ENCODE measurements at places on chromosomes 6 and 20.
A peak's percentile ranks its signal among the peaks of the same experiment; 100 is the strongest.

DNA sequence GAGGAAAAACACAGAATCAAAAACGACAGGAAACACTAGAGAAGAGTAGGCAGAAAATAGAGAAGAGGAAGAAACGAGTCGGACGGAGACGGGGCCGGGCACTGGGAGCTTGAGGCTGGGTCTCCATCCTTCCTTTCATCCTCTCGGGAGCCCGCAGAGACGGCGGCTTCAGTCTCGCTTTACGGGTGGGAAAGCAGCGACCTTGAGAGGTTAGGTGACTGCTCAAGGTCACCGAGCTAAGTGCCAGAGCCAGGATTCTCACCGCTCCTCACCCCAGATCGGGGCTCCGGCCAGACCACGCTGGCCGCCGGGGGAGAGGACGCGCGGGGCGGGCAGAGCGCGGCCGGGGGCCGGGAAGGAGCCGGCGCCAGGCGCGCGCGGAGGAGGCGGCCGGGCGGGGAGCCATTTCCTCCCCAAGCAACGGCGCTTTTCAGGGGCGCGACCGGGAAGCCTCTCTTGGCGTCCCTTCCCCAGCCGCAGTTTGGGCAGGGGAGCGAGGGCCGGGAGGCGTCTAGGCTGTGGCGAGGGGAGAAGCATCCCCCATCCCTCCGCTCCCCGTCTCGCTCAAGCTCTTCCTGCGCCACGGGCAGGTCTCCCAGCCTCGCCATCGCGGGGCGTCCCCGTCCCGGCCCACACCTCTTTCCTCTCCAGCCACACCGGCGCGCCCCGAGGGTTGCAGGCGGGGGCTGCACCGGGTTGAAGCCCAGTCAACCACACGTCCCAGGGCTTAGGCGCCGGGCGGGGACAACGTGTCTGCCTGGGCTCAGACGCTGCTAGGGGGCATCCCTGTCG is 24.1 kb upstream of the MAP3K7 start:
- peak; percentile 10 for DNase-seq

GRCh38 chr20:51731731-51732095 is 36.5 kb downstream of the ATP9A start:
- no peak for DNase-seq

GRCh38 chr6:45371924-45372573 is 5.7 kb downstream of the SUPT3H start:
- no peak for DNase-seq

- DNase-seq = no peak
Measured at GRCh38 chr20:9397928-9398327, 116.5 kb upstream of the LAMP5 start.

- DNase-seq = no peak
Measured at GRCh38 chr6:11277275-11278206, 45.1 kb upstream of the NEDD9 start.

DNA sequence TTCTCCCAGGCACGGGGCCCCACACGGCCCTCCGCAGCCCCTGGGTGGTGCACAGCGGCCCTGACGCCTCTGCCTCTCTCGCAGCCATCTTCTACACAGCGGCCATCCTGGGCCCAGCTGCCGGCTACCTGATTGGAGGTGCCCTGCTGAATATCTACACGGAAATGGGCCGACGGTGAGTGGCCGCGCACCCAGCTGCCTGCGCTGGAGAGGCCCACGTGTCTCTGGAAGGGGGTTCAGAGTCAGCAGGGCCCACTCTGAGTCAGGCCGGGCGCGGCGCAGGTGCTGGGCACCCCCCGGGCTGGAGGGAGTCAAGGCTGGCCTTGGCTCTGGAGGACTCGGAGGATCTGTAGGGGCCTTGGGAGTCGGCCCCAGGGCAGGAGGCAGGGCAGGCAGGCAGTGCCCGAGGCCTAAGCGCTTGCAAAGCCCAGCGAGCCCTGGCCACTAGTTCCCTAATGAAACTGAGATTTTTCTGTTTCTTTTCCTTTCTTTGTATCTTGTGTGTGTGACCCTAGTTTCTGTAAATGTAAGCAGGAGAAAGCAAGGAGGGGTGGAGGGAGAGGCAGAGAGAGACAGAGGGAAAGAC is 16.4 kb downstream of the SLCO4A1 start:
- DNase-seq = no peak

DNA sequence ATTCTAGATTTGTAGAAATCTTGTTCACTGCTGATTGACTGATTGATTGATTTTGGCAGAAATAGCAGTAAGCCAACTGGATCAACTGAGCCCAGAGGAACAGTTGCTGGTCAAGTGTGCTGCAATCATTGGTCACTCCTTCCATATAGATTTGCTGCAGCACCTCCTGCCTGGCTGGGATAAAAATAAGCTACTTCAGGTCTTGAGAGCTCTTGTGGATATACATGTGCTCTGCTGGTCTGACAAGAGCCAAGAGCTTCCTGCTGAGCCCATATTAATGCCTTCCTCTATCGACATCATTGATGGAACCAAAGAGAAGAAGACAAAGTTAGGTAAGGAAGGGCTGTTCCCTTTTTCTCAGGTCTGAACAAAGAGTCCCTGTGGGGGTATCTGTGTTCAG is 31.2 kb downstream of the TREML1 start:
- DNase-seq = no peak

GRCh38 chr6:25346064-25346463 is 66.9 kb downstream of the CARMIL1 start:
- DNase-seq = no peak

DNA sequence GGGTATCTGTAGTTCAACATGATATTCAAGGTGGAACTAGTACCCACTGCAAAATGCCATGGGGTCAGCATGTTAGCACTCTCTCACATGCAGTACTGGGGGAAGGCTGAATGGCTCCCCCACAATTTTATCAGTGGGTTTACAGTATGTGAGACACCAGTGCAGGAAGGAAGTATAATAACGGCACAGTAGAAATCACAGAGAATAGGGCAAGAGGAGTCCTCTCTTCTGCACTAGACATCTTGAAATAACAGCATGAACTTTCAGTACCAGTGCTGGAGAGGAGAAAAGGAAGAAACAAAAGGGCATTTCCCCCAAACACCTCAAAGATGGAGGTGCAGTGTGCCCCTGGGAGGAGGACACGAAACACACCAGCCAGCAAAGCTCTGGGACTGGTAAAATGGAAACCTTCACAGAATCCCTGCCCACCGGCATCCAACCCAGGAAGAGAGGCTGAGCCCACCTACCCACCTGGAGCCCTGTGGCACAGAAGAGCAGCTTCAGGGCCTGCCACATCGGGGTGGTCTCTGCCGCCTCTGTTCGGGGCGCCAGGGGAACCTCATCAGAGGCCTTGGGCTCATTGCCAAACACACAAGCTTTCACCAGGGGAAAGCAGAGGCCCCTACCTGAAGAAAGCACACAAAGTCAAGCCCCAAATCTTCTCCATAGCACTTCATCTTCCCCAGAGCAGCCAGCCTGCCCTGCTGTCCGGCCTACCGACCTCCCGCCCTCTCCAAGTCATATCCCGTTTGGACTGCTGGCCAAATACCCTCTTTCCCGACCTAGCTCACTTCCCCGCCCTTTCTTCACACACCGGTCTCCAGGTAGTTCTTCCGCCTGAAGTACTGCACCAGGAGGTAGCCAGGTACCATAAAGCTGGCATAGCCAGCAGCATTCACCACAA is 1.2 kb downstream of the SLC35B2 start:
- no peak for DNase-seq

GRCh38 chr6:160489091-160489490 is 140.9 kb downstream of the SLC22A3 start:
- no peak for DNase-seq

GRCh38 chr20:20663841-20664240 is 48.6 kb downstream of the RALGAPA2 start:
- DNase-seq = no peak

- DNase-seq = no peak
Measured at GRCh38 chr6:157073596-157073995, 249.7 kb downstream of the TMEM242 start.

DNA sequence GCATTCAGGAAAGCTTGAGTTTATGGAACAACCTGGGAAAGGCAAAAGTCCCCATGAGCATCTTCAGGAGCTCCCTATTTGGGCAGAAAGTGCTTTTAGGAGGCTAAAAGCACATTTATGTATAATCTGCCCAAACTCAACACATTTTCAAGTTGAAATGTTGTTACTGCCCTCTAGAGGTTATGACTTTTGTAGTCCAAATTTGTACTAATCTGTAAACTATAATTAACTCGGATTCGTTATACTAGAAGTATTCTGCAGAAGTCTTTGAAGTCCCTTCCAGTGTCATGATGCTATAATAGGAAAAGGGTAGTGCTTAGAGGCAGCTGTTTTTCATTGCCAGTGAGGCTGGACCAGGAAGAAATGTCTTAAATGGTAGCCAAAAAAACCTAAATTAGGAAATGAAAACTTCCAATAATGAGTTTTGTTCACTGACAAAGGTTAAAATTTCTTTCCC is 44.8 kb upstream of the EMILIN3 start:
- no peak for DNase-seq

GRCh38 chr6:112649853-112650252 is 302.7 kb downstream of the RFPL4B start:
- DNase-seq = no peak

GRCh38 chr6:88808381-88808780 is 155.0 kb downstream of the RNGTT start:
- no peak for DNase-seq

- no peak for DNase-seq
Measured at GRCh38 chr6:502761-503160, 111.2 kb downstream of the IRF4 start.

DNA sequence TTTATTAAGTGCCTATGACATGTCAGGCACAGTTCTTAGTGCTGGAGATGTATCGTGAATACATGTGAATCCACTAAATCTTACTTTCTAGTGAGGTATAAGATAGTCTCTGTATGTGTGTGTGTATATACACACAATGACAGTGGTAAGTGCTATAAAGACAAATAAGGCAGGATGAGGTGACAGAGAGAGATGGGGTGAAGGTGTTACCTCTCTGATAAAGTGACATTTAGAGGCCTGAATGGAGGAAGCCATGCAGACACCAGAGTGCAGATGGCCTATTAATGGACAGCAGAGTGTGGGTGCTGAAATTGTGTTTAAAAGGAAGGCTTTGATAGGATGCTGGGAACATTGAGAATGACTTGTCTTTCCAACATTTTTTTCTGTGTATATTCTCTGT is 454.3 kb downstream of the CDC5L start:
- no peak for DNase-seq

- DNase-seq = no peak
Measured at GRCh38 chr20:47487175-47487917, 14.3 kb upstream of the NCOA3 start.

GRCh38 chr20:46832555-46832954 is 62.1 kb upstream of the EYA2 start:
- no peak for DNase-seq

- no peak for DNase-seq
Measured at GRCh38 chr20:8002056-8002455, 17.5 kb downstream of the TMX4 start.

DNA sequence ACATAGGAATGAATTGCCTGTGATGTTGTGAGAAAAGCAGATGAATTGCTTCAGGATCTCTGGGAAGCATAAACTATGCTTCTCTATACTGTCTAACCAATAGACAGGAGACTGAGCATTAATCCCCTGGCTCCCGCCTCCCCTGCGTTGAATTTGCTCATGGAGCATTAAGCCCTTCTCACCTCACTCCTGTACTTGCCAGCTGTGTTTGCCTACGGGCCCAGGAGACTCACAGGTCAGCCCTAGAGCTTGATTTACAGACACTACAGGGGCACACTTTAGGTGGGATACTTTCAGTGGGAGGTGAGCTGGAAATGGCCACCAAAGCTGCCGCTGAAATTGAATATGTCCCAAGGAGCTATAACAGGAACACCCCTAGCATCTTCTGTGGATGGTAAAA is 418.7 kb downstream of the CBLN4 start:
- no peak for DNase-seq

- DNase-seq = no peak
Measured at GRCh38 chr20:59586613-59587012, 17.7 kb upstream of the PHACTR3 start.

GRCh38 chr6:1839361-1839760 is 229.6 kb downstream of the FOXC1 start:
- DNase-seq = no peak

DNA sequence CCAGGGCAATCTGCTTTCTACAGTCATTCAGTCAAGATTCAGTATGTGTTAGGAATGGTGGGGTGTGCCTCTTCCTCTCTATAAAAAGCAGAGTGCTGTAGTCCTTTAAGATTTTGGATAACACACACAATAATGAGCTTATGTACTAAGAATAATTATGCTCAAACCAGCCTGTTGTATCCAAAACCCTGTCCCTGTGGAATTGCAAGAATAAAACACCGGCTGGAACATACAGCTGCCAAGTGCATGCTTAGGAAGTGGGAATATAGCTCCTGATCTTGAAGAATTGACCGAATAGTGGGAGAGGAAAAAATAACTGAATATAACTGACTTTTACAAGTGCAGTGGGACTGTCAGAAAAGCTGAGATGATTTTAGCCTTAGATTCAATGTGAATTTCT is 979 bp upstream of the MOCS1 start:
- DNase-seq = no peak

- no peak for DNase-seq
Measured at GRCh38 chr20:23366384-23366783, 4.4 kb downstream of the GZF1 start.

GRCh38 chr6:29980511-29980910 is 38.2 kb downstream of the HLA-A start:
- DNase-seq = no peak

DNA sequence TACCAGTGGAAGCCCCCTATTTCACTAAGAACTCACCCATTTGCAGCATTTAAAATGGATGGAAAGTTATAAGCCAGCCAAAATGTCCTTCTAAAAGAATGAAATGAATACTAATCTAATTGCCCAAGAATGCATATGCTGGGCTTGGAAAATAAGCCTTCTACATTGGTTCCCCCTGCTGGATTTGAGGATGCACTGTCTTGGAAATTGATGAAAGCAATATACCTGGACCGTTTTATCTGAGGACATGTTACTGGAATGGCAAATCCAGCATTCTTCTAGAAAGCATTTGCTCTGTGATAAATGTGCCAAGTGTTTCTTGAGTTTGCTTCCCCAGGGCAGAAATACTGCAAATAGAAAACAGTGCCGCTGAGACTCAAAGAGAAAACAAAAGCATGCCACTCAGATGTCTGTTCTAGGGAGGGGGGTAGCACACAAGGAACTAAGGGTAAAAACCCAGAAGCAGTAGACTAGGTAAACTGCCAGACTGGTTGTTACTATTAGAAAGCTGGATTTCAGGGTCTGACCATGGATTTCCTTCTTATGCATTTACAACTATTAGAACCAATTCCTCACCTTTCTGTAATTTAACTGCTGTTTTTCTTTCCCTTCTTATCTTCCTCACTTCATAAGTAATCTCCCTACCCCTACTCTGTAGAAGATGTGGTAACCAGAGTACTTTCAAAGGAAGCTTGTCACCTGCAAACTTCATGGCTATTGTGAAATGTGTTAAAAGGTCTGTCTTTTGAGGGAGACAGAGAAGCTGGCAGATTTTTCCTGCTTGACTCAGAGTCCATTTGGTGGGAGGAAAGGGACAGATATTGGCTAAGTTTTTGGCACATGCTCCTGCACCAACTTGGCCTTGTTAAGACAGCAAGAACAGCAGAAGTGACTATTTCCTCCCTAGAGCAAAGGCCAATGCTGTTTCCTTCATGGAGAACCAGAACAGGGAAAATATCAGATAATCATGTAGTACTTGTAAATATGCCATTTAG is 642.6 kb downstream of the KIF16B start:
- no peak for DNase-seq
